Stimulated activated CD8-positive, alpha-beta memory T cell treated with anti-CD3 and anti-CD28 coated beads, Interleukin-4, amount 100 ng/mL, for 4 hours (primary cell): ENCODE measurements at places on chromosomes 4 and X.

DNA sequence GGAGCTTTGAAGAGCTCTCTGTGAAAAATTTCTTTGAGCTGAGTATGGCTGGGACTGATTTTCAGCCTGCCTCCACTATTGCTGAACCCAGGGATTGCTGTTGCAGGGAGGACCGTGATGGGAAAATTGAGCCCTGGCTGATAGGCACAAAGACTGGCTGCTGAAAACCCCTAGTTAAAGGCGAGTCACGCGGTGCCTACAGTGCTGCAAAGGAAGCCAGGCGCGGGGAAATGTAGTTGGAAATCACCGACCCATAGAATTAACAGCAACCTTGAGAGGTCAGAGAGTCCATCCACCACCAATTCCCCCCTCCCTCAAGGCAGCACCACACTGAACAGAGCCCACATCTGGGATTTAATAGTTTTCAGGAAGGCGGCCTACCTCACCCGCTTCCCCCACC, 26.0 kb downstream of the FRMD7 start:
- DNase-seq = no peak

- no peak for DNase-seq
Observed at GRCh38 chrX:154785716-154786115, 19.6 kb downstream of the MPP1 start.

- DNase-seq = no peak
Observed at GRCh38 chr4:85940151-85940550, 419.7 kb downstream of the MAPK10 start.

DNA sequence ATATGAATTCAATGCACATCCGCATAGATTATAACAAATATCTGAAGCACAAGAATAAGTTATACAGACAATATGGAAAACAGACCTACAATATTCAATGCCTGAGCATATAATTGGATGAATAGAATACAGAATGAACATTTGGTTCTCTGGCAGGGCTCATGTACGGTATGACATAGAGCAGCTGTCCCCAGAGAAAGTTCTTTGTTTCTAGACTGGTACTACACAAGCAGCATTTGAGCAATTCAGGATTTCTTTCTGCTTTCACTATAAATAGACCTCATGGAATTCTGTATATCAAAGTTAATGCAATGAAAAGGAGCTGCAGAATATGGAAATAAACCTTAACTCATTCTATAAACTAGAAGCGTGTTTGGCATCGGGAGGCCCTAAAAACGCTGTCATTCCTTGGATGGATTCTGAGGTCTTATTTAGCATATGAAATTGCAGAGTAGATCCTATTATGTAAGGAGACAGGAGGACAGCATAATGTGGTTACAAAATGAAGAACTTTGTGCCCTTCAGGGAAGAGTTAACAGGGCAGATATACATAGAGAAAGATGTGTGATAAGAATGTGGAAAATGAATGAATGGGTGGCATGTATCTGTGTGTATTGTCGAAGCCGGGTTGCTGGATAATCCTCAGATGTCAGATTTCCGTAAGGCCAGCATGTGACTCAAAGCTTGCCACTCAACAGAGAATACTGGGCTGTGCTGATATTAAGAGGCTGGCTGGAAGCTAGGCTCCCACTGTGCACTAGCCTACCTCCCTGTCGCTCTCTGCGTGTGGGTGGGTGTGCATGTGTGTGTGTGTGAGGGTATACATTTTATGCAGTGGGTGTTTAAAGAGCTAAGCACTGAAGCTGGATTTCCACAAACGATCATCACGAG, 103.3 kb upstream of the SLC4A4 start:
- no peak for DNase-seq

- no peak for DNase-seq
Observed at GRCh38 chrX:39957816-39958566, 139.8 kb downstream of the BCOR start.

GRCh38 chr4:11467931-11468330, 39.2 kb upstream of the HS3ST1 start:
- DNase-seq = no peak

DNA sequence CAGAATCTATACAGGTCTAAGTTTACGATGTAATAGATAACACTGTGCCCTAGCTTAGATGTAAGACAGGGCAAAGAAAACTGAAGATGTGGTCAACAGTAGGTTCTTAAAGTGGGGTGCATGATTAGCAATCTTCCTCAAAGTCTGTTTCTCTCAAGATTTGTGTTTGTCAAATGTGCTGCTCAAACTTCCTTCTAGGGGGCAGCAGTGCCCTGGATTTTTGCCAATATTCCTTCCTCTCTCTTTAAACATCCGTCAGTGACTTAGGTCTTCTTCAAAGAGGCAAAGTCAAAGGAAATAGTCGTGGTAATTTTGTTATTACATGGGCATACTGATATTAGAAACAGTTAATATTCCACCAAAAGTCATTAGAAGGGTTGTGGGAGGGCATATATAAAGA, 4.2 kb upstream of the PDHA2 start:
- no peak for DNase-seq
